ENCODE measurements at places on chromosomes 1 and 21. TPM values are rescaled to one million over a fixed set of nuclear protein-coding genes. Genes with fewer than 3 reads are reported as not detected.

The BRDT gene
- not detected for total RNA-seq

GRCh38 chr21:18499761-18500376 is 96.3 kb upstream of the TMPRSS15 start:
- H3K4me1 ChIP-seq = no peaks in the 10 kb centered on the region
- no peaks in the 10 kb centered on the region for H3K36me3 ChIP-seq
- no peak overlapping the region for H3K27ac ChIP-seq
- no peak overlapping the region for H3K4me3 ChIP-seq
- DNase-seq = peak; percentile 23

The SEMA6C gene
- total RNA-seq = 1.9 TPM

The SPAG17 gene
- total RNA-seq = not detected

DNA sequence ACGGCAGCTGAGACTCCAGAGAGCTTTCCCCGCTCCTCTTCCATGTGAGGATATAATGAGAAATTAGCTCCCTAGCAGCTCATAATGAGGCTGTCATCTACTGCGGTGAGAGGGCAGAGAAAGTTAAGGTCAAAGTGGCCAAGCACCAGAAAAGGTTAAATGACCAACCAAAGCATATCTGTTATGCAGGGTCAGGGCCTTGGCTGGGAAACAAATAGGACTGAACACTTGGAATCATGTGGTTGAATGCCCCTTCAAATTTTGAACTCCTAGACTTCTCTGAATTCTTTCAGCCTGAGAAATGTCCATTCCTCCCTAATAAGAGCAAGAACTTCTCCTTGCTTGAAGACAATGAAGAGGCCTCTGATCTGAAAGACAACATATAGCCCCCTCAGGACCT is 115.9 kb downstream of the TM2D1 start:
- no peak overlapping the region for H3K27ac ChIP-seq
- no peaks in the 10 kb centered on the region for H3K27me3 ChIP-seq
- H3K4me3 ChIP-seq = no peak overlapping the region
- DNase-seq = no peak
- no peaks in the 10 kb centered on the region for H3K36me3 ChIP-seq

- peaks cover 1% of the 10 kb centered on the region for H3K36me3 ChIP-seq
- no peak for DNase-seq
- H3K4me1 ChIP-seq = no peaks in the 10 kb centered on the region
- no peak overlapping the region for H3K4me3 ChIP-seq
These were observed 38.4 kb upstream of the EXOSC10 start for GRCh38 chr1:11138029-11138428.

The KRTAP11-1 gene
- total RNA-seq = not detected

DNA sequence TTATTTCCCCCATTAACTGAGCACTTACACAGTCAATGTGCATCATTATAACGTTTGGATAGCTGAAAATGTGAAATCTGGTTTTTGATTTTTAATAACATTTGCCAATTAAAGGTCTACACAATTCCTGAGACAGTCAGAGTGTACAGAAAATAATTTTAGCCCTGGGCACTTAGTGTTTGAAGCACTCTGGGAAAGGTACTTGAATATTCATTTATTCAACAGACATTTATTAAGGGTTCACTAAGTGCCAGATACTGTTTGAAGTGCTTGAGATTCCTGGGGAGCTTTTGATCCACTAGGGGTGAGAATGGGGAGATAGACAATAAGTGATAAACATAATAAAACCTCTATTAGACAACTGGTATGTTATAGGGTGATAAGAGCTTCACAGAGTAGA is 141.8 kb downstream of the DISC1 start:
- H3K36me3 ChIP-seq = peaks cover 2% of the 10 kb centered on the region
- H3K27ac ChIP-seq = no peak overlapping the region
- no peak overlapping the region for H3K4me3 ChIP-seq
- H3K4me1 ChIP-seq = no peaks in the 10 kb centered on the region

The TMEM269 gene
- total RNA-seq = 0.81 TPM

The PIGM gene
- 4.6 TPM for total RNA-seq

DNA sequence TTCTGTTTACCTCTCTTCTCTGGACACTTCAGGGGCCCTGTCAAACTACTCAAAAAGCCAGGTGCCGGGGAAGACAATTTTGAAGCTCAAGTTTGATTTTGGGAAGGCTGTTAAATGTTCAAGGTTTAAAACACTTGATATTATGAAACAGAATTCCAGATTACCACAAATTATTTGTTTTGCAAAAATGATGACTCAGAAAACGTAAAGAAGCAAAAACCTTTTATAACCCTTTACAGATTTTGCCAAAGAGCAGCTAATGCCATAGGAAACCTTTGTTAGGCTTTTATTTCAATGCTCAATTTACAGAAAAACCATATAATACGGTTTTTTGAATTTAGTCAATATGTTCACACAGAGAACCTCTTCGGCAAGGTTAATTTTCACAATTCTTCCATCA is 593.4 kb upstream of the ZP4 start:
- no peak overlapping the region for H3K4me3 ChIP-seq
- no peaks in the 10 kb centered on the region for H3K27me3 ChIP-seq
- H3K36me3 ChIP-seq = no peaks in the 10 kb centered on the region
- no peak for DNase-seq

- peak overlapping the region; percentile 77 for H3K4me3 ChIP-seq
- H3K27ac ChIP-seq = peak overlapping the region; percentile 89
- peaks cover 57% of the 10 kb centered on the region for H3K4me1 ChIP-seq
- no peaks in the 10 kb centered on the region for H3K36me3 ChIP-seq
These were observed 2.0 kb upstream of the OLIG2 start for GRCh38 chr21:33023574-33024200.

DNA sequence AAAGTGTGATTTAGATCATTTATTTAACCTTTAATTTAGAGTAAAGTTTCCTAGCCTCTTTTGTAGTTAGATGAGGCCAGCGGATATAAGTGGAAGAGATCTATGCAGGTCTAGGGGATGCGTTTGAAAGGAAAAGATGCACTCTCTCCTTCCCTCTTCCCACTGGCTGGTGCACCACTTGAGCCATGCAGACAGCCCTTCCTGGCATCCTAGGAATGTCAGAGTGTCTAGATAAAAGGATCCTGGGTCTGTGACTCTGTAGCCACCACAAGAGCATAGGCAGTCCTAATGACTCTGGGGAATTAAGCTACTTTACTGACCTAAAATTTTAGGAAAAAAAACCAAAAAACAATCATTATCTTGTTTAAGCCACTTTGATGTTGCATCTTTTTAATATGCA is 16.0 kb upstream of the STUM start:
- H3K4me1 ChIP-seq = no peaks in the 10 kb centered on the region
- no peak overlapping the region for H3K4me3 ChIP-seq
- no peaks in the 10 kb centered on the region for H3K36me3 ChIP-seq
- no peak for DNase-seq

- no peak overlapping the region for H3K4me3 ChIP-seq
- peaks cover 25% of the 10 kb centered on the region for H3K27me3 ChIP-seq
- no peak for DNase-seq
These were observed 172.5 kb upstream of the GJB5 start for GRCh38 chr1:34582356-34582755.

The RXFP4 gene
- total RNA-seq = not detected
